ENCODE measurements at places on chromosomes 4 and X.

DNA sequence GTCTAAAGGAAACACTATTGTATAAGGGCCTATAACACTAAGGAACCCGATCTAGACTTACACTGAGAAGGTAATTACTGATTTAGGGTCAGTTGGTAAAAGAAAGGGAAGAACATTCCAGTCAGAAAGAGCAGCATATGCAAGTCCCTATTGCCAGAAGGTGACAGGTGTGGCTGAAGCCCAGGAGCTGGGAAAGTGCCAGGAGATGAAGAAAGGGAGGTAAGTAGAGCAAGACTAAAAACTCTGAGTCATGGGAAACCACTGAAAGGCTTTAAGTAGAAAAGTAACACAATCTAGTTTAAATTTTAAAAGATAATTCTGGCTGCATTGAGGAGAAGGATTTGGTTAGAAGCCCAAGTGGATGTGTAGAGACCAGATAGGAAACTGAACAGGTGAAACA is 77.7 kb upstream of the INTU start:
- DNase-seq: no peak

DNA sequence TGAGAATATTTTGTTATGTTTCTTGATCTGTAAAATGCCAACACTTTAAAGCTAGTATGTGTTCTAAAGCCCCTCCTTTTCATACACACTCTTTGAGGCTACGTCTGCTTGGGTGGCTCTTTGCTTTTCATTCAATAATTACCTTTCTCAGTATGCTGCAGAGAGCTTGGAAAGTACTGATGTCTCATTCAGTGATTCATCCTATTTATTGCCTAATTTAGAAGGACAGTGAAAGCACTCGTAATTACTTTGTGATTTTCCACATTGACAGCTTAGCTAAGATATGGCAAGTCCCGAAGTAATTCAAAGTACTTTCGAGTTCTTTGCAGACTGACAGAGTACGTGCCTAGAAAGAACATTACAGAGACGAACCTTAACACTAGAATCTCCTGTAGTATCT is 57.2 kb downstream of the BMP15 start:
- DNase-seq: no peak

GRCh38 chrX:7253565-7253964 is 105.6 kb upstream of the PUDP start:
- DNase-seq: no peak

DNA sequence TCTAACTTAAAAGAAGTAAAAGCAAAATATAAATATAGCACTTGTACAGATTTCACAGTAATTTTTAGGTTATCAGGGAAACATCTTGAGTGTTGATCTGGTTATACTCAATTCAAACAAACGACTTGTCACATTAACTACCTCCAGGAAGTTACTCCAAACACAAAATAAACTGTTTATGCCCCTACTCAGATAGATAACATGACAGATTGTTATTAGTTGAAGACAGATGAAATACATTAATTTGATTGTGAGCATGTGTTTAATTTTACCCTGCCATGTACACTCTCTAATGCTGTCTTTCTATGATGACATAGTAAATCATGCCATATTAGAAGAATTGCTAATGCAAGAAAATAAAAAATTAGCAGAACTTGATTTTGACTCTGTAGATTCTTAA is 88.0 kb downstream of the RAB28 start:
- DNase-seq: no peak

- no peak for DNase-seq
Measured at GRCh38 chr4:38782452-38783108, at the start of gene TLR10. Gene TLR10, minus strand, starts transcription at chr4:38782990. Its CDS starts 7,400 bp downstream, at chr4:38775590.

DNA sequence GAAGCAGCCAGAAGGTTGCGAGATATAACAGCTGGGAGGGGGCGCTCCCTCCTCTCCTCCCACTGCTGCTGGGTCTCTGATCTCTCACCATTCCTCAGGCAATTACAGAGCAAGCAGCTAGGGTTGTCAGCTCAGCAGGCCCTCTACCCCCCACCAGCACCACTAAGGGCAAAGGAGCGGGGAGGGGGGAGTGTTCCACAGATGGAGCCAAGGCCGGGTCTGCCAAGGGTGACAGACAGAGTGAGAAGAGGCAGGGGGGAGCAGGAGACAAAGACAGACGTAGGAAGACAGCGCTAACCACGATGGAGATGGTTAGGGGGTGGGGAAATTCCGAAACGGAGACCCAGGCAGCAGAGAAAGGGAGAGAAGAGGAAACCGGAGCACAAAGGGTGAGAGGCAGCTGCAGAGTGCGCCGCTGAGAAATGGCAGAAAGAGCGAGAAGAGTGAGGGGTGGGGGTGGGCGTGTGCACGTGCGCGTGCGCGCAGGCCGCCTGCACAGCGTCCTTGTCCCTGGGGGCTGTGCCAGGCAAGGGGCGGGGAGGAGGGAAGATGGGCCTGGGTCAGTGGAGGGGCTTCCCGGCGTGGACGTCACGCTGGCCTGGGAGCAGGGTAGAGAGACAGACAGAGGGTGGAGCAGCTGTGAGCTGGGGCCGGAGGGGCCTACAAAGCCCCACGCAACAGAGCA is 6.9 kb downstream of the L1CAM start:
- DNase-seq: no peak

- no peak for DNase-seq
Measured at GRCh38 chrX:68985135-68985755, 156.4 kb downstream of the EFNB1 start.

GRCh38 chr4:148980782-148981480 is 538.7 kb upstream of the NR3C2 start:
- no peak for DNase-seq

GRCh38 chr4:38396091-38396490 is 267.9 kb upstream of the KLF3 start:
- DNase-seq: no peak

GRCh38 chr4:6501171-6501570 is 28.8 kb upstream of the PPP2R2C start:
- no peak for DNase-seq

Data from head of caudate nucleus (tissue), 42 donors.